Esophagus muscularis mucosa (tissue), 4 donors: ENCODE measurements at places on chromosomes 3 and 15.
A peak's percentile ranks its signal among the peaks of the same experiment; 100 is the strongest.

- no peak for DNase-seq
Measured at GRCh38 chr3:55965776-55966175, 478.7 kb upstream of the WNT5A start.

DNA sequence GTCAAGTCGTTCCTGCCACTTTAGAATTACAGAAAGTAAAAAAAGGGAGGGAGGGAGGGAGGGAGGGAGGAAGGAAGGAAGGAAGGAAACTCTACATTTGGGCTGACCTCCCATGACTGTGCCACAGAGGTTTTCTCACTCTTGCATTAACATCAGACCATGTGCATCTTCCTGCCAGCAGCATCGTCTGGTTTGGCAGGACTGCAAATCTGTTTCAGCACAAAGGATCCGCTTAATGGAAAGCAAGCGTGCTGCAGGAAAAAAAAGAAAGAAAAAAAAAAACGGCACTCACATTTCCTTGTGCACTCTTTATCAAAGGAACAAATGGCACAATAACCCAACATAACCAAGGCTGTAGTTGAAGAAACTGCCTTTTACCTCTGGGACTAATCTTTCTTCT is 148.8 kb upstream of the HES1 start:
- peak; percentile 14 for DNase-seq

DNA sequence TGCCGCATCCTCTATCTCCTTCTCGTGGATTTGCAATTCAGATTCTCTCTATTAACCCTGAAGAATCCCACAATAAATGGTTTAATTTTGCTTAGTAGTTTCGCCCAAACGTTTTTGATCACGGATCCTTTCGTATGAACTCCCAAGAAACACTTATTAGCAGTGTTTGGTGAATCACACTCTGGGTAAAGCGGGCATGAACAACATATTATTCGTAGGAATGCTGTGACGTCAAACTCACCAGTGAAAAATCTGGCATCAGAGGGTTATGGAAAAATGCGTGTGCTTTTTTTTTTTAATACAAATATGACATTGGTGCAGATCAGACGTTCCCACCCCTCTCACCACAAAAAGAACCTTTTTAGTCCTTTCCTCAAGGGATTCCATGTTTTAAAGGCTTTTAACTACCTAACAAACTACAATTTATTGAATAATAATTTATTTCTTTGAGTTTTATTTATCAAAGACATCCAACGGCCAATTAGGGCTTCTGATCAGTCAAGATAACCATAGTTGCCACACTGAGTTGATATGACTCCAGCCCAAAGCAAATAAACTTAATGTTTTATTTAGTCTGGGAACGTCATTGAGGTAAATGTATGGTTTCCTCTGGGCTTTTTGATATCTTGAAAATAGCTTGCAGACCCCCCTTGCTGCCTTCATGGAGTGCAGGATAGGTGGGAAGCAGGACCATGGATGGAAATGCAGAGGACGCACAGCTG is 45.5 kb upstream of the CGNL1 start:
- no peak for DNase-seq

DNA sequence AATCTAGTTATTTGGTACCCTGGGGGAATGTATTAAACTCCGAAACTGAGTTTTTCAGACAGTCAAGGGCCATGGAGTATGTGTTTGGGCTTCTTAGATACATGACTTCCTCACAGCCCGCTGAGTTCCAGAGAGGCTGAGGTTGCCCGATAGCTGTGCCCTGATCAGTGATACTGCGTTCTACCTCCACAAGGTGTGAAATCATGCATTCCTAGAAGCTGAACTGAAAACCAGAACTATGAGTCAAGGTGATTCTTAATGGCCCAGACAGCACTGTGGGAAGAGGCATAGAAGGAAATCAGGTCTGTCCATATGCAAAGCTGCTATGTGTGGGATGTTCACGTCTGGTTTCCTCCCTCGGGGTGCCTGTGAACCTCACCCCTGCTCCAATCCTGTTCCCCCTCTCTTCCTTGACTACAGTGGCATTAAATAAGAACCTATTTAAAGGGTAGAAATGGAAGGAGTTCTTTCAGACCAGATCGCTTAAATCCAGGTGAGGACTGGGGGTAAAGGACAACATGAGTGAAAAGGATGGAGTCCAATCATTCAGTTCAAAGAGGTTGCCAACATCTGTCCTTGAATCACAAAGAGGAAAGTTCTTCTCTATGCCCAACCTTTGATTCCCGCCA is 74.3 kb downstream of the MYO1E start:
- DNase-seq: no peak

DNA sequence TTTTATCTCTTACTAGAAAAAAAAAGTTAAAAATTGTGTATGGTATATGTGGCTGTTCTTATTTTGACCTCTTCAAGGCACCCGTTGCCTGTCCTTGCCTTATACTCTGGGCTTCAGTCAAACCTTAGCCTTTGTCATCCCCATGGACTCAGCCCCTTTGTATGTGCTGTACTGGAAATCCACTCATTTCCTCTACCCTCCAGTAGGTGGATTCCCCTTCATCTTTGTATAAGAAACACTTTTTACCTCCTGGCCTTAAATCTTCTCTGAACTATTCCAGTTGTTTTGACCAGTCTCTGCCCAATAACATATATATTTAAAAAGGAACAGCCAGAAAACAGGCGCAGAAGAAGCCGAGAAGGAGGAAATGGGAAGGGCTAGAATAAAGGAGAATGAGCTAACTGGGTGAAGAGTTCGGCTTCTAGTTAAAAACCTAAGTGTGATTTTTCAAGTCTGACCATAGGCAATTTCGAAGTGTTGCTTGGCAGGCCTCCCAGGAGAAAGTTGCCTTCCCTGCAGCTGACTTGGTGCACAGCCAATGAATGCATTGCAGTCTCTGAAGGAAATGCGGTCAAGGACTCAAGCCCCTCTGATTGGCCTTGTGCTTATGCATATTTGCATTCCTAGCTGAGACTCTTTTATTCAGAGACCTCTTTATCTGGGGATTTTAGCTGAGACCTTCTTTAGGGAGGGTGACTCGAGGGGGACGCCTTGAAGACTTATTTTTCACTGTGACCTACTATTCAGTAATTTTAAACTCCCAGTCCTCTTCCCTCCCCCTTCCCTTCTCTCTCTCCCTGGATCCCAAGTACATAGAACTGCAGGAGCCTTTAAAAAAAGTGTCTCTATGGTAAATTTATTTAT is 277.4 kb downstream of the ROBO1 start:
- no peak for DNase-seq

GRCh38 chr3:39144748-39145380 is 8.5 kb downstream of the CSRNP1 start:
- DNase-seq: no peak

GRCh38 chr15:92294759-92295158 is 98.9 kb upstream of the ST8SIA2 start:
- no peak for DNase-seq

DNA sequence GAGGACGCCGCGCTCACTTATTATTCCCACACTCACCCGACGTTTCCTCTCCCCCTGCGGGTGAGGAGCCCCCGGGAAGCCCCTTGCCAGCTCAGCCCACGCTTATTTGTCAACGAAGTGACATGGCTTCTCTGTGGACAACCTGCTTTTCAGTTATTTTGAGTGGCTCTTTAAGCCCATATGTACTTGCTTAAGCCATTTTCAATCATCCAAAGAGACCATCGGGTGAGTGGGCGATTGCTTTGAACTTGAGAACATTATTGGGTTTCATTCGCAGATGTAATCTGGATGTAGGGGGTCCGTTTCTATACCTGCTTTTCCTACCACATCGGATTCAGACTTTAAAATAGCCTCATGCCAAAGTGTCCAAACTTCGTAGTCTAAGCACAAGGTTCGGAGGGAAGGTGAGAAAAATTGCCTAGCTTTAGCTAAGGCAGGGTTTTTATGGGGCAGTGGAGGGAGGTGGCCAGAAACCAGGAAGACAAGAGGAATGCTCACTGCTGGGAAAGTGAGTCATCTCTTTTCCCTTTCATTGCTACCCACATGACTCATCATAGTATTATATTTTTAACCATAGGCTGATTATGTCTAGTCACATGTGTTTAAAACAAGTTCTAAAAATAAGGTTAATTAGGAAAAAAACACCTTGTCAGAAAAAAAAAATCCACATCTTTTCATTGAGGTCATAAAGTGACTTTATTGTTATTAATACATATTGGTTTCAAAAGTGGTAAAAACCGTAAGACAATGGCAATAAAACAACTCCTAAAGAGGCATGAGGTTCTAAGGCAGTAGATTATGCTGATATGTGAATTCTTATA is 773.1 kb upstream of the NR2F2 start:
- no peak for DNase-seq
